ENCODE measurements at places on chromosomes 7 and 10.

DNA sequence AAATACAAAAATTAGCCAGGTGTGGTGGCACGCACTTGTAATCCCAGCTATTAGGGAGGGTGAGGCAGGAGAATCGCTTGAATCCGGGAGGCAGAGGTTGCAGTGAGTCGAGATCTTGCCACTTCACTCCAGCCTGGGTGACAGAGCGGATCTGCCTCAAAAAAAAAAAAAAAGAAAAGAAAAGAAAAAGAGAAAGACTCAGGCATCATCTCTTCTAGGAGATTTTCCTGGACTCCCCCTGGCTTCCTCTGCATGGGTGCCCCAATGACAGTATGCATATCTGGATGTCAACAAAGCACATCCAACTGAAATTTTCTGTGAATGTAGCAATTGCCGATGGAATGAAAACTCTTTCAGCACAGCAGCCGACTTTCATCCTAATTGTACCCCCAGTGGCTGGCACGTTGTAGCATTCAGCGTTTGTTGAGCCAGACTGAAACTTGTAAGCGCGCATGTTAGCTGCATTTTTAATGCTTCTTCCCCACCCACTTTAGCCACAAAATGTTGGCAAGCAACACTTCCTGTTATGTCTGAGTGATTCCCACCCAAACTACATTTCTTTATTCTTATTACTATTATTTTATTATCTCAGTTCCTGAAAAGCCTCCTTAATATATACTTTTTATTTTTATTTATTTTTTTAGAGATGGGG is 70.2 kb downstream of the PRTFDC1 start:
- no peak for DNase-seq

DNA sequence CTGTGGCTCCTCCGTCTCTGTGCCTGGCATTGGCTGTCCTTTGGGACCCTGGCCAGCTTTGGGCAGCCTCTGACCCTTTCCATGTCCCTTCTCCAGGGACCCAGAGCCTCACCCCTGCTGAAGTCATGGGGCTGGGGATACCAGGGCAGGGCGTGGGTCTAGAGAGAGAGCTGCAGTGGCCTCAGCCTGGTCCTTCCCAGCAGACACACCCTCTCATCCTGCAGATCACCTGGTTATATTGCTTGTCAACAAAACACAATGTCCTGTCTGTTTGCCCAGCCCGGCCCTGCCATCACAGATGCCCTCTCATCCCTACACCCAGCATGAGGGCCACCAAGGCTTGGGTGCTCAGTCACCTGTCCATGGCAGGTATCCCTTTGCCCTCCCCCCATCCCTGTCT is 1.8 kb downstream of the MUC17 start:
- no peak for DNase-seq

DNA sequence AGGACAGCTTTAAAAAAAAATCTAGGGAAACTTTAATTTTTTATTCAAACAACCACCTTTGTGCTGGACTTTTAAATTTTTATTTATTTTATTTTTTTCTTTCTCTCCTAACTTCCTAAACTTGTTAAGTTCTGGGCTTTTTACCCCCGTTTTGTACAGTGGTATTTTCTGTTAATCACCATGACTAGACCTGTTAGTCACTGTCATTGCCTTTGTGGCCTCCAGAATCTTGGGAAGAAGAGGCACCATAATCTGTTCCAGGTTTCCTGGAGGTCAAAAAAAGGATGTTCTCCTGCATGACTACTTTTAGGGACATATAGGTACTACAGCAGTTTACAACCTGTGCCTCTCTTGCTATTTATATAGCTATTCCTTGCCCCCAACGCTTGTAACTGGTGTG is 31.1 kb upstream of the DDX50 start:
- no peak for DNase-seq

DNA sequence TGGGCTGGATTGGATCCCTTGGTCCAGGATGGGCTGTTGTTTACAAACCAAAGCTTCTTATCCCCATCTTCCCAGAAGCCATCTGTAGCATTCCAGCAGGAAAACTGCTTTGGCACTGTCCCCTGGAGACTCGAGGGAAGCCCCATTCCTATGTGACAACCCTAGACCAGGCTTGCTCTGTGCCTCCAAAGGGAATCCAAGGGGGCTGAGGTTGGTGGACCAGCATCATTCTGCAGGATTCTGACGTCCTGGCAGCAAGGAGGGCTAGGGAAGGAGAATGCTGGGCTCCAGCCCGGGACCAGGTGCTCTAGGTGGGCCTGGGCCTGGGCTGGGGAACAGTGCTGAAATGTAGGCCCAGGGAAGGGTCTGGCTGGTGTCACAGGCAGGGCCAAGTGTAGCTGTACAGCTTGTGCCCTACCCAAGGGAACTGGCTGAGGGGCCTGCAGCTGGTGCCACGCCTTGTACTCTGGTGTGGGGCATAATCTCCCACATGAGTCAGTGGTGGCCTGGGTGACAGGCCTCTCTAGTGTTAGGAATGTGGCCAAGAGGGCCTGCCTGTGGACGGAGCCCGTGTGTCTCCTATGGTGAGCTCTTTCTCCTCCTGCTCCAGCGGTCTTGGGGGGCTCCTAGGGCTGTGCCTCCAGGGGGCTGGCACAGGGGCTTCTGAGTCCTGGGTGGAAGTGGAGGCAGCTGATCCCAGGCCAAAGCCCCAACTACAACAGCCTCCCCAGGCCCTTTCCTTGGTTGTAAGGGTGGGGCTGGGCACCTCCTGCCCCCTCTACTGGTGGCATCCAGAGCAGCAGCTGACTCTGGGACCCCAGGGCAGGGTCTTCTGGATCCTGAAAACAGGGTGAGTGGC is 25.2 kb downstream of the TRIM8 start:
- DNase-seq: no peak

DNA sequence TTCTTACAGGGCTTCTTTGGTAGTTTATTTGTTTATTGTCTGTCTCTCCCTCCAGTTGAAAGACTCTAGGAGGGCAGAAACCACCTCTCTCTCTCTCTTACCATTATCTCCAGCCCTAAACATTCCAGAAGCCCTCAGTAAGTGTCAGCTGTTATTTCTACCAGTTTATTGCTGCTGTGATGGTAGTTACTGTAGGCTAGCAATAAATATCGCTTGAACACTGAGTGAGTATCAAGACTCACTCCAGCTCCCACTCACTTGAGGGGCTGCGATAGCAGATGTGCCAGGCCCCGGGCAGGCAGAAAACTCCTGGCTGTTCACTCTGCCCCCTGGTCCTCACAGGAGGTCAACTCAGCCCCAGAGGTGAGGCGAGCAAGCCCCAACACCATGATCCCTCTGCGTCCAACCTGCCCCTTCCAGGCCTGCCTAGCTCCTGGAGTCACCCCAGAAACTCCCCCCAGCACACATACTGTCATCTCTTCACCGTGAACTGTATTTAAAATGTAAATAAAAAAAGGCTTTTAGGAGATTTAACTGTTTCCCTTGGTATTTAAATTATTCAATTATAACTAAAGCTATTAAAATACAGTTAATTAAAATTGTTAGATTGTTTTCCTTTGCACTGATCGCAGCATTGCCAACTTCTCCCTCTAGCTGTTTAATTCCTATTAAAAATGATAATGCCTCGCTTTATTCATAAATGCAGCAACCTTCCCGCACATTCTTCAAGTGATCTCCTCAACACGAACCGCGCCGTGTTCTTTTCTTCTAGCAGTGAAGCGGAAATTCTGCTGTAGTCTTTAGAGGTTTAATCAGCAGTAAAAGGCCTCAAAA is 321.1 kb upstream of the ZMIZ1 start:
- no peak for DNase-seq

GRCh38 chr10:21290499-21291160 is 234.9 kb downstream of the SKIDA1 start:
- DNase-seq: no peak

GRCh38 chr7:49346195-49346899 is 422.0 kb downstream of the CDC14C start:
- no peak for DNase-seq

DNA sequence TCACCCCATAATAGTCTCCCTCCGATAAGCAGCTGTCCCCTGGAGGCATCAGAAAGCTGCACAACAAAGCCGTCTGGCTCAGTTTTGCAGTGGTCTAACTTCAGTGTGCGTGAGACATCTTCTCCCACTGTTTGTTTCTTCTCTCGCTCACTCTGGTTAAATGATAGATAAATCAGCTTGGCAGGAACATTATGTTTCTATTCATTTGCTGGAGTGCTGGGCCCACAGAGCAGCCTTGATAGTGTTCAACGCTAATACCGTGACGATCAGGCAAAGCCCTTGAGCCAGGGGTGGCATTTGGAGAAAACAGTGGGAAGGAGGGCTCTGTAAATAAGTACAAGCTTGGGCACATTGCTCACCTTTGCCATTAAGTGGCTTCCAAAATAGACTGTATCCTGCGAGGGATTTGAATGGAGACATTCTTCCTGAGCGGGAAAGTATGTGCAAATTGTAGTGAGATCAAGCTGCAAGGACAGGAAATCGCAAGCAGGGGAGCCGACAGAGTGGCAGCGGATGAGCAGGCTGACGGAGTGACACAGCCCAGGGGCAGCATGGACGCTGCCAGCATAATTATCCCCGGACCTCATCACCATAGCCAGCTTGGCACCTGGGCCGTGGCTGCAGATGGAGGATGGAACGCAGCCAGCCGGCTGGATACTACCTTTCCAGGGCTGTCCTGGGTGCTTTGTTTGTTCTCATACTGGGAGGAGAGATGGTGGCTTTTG is 256.8 kb upstream of the FZD8 start:
- DNase-seq: no peak

DNA sequence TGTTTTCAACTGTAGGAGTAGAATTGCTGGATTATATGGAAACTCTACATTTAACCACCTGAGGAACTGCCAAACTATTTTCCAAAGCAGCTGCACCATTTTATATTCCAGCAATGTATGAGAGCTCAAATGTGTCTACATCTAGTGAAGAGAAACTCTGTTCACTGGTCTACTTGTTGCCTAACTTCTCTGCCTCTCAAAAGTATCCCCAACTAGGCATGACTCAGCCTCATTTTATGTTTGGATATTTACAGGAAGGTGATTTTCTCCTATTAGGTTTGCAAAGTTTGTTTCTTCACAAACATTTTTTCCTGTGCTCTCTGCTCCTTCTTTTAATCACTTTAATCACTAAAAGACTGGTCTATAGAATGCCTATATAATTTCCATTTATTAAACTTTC is 37.1 kb upstream of the SRI start:
- DNase-seq: no peak

DNA sequence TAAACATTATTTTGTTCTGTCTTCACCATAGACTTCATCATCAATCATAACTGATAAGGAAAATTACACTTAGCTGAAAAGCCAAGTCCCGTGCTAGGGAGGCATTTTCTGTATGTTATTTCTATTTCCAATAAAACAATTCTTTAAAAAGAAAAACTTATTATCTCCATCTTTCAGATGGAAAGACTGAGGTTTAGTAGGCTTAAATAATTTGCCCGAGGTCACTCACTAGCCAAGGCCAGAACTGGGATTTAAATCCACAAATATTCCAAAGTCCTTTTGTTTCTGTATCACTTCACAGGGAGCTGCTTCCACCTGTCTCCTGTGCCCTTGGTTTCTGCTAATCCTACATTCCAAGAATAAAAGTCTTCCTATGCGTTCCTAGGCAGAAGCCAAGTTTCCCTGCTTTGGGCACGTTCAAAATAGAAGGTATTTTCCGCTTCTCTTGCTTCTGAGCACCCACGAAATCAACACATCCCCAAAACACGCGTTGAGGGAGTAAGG is 732 bp downstream of the CPVL start:
- no peak for DNase-seq

GRCh38 chr10:79320820-79321493 is 26.3 kb upstream of the PPIF start:
- no peak for DNase-seq

DNA sequence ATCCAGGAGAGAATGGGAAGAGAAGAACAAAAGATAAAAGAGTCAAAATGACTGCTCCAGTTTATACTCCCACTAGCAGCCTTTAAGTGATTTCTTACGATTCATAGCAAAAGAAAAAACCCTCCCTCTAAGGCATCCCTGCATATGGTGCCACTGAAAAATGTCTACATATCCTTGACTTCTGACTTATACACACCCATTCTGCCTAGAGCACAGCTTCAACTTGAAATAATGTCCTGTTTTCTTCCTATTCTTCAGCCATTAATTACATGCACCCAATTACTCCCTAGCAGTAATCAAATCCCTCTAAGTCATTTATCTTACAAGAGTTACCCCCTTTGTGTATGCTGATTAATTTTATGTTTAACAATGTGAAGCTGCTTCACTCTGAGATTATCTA is 393.5 kb downstream of the HTR7 start:
- no peak for DNase-seq

DNA sequence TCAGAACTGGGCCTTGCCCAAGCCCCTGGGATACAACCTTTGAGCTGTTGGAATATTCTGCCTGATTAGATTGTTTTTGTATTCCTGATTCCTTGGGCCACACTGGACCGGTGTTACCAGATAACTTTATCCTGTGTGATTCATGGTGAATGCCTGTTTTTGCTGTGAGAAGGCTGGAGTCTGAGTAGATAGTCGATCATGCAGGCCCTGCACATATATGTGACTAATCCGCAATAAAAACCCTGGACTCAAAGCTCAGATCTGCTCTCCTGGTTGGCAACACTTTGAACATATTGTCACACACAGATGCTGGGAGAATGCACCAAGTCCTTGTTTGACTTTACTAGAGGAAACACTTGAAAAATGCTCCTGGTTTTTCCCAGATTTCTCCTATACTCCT is 183.9 kb upstream of the MBL2 start:
- no peak for DNase-seq

GRCh38 chr10:117804470-117805011 is 242.2 kb downstream of the RAB11FIP2 start:
- no peak for DNase-seq

DNA sequence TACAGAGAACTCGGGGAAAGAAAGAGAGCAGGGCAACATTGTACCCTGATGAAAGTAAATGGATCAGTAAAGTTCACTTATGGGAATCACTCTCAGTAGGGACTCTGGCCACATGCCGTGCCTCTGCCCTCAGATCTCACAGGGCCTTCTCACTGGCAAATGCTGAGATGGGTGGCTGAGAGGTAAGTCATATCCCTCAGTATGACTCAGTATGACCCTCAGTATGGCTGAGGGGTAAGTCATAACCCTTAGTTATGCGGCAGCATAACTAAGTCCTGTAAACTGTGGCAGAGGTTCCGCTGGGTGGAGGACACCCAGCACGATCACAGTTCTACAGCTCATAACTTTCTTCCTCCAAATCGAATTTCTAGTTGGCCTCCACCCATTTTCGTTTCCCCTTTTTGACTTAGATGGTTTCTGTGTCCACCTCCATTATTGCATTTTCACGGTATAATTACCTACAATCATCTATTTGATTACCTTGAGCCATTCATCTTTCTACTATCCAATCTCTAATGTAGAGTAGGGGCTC is 26.5 kb upstream of the WNT16 start:
- no peak for DNase-seq
